Neural progenitor cell (in vitro differentiated cells): ENCODE measurements at places on chromosomes 1 and 21.

- DNase-seq, result peak; percentile 93
Measured at GRCh38 chr1:116667575-116668105, at the start of gene IGSF3. IGSF3 (minus strand) TSS chr1:116667733; CDS start chr1:116666326, 1,407 bp downstream.

GRCh38 chr1:199081739-199082138 is 442.9 kb downstream of the PTPRC start:
- no peak for DNase-seq

DNA sequence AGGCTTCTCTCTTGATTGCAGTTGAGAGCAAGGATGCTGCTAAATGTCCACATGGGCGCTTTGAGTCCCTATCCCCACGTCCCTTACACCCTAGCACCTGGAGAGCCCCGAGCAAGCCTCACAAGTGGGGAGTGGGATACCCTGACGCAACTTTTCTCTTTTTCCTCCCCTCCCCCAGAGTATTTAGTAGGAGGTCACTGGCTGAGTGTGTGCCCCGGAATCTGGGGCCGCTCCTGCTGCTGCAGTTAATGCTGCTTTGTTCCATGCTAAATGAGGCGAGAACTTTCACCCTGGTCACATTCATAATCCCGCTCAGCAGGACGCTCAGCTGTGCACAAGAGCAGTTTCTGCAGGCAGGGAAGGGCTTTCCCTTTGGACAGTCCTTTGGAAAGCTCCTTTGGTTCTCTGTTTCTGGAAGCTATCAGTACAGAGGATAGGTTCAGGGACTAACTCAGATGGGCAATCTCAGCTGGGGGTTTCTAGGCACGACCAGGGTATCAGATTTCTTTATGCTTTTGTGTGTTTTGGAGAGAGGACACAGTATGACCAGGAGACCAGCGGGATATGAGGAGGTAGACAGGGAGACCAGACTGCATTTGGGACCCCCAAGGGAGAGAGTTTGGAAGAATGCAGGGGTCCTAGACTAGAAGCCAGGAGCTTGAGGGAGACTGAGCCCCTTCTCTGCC is 75.9 kb downstream of the NOS1AP start:
- DNase-seq, result peak; percentile 91

DNA sequence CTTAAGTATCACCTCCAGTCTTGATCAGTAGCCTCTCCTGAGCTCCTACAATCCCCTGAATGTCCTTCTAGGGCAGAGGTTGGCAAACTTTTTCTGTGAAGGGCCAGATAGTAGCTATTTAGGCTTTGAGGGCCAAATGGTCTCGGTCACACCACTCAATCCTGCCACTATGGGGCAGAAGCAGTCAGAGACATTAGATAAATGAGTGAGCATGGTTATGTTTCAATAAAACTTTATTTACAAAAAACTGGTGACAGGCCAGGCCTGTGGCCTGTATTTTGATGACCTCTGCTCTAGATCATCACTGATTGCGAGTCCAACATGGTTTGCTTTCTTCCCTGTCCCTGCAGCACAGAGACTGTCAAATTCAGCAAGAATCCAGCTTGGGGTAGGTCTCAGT is 36.3 kb downstream of the LRP8 start:
- DNase-seq, result no peak
